ENCODE measurements at places on chromosomes 3 and 15.

DNA sequence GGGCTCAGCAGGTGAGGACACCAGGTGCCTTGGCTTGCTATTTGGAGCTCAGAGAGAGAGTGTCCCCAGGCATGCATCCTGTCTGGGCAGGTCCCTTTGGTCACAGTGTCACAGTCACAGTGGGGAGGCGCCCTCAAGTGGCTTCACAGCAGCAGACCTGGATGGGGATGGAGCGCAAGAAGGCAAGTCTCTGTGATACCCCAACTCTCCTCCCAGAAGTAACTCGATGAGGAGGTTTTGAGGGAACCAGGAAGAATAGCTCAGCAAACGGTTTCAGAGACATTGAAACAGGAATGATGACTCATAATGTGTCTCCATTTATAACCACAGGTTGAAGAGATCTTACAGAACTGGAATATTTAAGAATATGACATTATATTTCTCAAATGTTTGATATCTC lies 66.5 kb upstream of the SH3GL3 start:
- DNase-seq = no peak
- no peaks in the 10 kb centered on the region for H3K36me3 ChIP-seq
- H3K4me3 ChIP-seq = no peak overlapping the region
- H3K27ac ChIP-seq = no peak overlapping the region
- H3K27me3 ChIP-seq = no peaks in the 10 kb centered on the region

DNA sequence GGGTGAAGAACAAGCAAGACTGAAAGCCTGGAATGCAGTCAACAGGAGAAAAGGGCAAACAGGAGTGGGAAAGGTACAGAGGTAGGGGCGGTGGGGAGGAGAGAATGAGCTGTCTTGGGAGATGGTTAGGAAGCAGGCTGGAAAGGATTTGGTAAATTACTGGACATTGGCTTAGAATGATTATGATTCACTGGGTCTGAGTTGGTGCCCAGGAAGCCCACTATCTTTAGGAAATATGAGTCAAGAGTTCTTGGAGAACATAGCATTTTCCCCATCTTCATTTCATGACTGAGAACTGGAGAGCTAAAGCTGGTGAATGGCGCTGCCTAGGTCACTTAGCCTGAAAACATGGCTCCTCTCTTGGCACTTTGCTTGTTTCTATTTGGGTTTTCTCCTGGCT lies 74.7 kb upstream of the C3orf80 start:
- no peak for DNase-seq
- no peaks in the 10 kb centered on the region for H3K36me3 ChIP-seq
- no peaks in the 10 kb centered on the region for H3K27me3 ChIP-seq
- H3K4me3 ChIP-seq = no peak overlapping the region

GRCh38 chr3:52379610-52380009 lies 63.5 kb downstream of the DNAH1 start:
- no peaks in the 10 kb centered on the region for H3K27me3 ChIP-seq
- H3K27ac ChIP-seq = no peak overlapping the region
- H3K4me1 ChIP-seq = peaks cover 11% of the 10 kb centered on the region
- DNase-seq = peak; percentile 87

- no peak for DNase-seq
- H3K27me3 ChIP-seq = no peaks in the 10 kb centered on the region
- peak overlapping the region; percentile 70 for H3K27ac ChIP-seq
- H3K4me1 ChIP-seq = peaks cover 16% of the 10 kb centered on the region
- no peak overlapping the region for H3K4me3 ChIP-seq
Observed at GRCh38 chr15:101069654-101069973, 150.5 kb downstream of the LRRK1 start.

DNA sequence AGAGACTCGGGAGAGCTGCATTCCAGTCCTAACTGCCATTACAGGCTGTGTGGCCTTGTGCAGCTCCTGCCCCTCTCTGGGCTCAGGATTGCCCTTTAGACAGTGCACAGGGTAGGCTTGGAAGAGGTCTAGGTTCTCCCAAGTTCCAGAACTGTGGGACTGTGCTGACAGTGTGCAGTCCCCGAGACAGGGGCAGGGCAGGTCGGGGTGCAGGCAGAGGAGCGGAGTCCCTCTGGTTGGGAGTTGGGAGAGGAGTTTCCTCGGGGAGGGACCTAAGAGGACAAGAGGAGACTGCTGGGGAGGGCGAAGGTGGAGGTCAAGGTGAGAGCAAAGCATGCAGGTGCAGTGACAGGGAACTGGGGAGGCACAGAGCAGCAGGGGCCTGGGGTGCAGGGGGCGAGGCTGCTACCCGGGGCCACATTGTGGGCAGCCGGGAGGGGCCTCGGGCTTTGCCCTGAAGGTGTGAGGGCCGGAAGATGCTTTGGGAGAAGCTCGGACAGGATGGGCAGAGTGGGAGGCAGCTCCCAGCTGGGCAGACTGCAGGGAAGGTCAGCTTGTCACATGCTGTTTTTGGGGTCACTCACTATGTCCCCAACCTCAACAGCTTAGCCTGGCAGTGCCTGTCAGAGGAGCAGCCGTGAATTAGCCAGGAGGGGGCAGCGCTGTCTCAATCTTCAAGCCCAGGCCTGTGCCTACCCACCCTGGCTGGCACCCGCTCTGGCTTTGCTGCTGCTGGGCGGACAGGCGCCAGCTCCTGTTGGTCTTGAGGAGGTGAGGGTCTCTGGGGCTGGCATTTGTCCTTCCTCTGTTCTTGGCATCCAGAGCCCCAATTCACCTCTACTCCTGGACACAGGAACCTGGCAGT lies 15.4 kb upstream of the CSPG4 start:
- DNase-seq = no peak
- H3K27me3 ChIP-seq = no peaks in the 10 kb centered on the region
- no peak overlapping the region for H3K4me3 ChIP-seq
- H3K4me1 ChIP-seq = peaks cover 7% of the 10 kb centered on the region
- no peaks in the 10 kb centered on the region for H3K36me3 ChIP-seq
- no peak overlapping the region for H3K27ac ChIP-seq
